ENCODE measurements at places on chromosomes 3 and 15. TPM values are rescaled to one million over a fixed set of nuclear protein-coding genes. Genes with fewer than 3 reads are reported as not detected.

Gene C15orf62
- 1.1 TPM for total RNA-seq

Gene CAPN7
- total RNA-seq, result 25.5 TPM

Gene MYO1E
- total RNA-seq, result 15.5 TPM

Gene RTP3
- not detected for total RNA-seq

- H3K4me3 ChIP-seq, result no peak overlapping the region
- DNase-seq, result no peak
- no peak overlapping the region for H3K27ac ChIP-seq
- H3K4me1 ChIP-seq, result no peaks in the 10 kb centered on the region
- H3K27me3 ChIP-seq, result peaks cover 3% of the 10 kb centered on the region
Observed at GRCh38 chr15:68424754-68425390, 7.1 kb downstream of the ITGA11 start.

Gene TUSC7
- not detected for total RNA-seq

DNA sequence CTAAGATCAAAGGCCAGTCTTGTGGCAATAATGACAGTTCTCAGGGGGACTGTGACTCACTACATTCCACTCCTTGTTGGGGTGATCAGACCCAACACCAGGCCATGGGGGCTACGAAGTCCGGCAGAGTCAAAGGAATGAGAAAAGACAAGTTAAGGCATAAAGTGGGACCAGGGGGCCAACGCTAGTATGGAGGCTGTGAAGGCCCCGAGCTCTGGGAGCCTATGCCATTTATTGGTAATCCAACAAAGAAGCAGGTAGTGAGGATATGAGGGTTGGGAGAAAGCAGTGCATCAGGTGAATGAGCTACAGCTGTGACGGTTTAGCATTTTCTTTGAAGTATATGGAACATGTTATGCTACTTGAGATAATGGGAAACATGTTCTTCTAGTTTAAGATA is 104.4 kb upstream of the C2CD4B start:
- H3K4me3 ChIP-seq, result no peak overlapping the region
- no peaks in the 10 kb centered on the region for H3K36me3 ChIP-seq
- H3K27ac ChIP-seq, result no peak overlapping the region
- H3K27me3 ChIP-seq, result no peaks in the 10 kb centered on the region

DNA sequence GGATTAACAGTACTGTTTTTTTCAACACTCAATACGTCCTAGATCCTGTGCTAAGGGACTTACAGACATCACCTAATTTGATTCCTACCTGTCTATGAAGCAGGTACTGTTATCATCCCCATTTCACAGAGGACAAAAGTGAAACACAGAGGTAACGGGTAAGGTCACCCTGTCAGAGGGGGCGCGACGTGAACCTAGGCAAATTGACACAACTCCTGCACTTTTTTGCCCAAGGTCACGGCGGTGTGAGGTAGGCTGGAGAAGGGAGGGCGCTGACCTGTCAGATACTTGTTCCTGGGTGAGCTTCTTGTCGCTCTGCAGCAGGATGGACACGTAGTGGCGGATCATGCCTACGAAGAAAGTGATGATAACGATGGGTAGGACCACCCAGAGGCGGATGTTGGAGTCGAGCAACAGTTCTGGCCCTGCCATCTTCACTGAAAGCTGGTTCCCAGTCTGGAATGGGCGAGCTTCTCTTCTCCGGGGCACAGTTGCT is 363 bp downstream of the EMC3 start:
- no peaks in the 10 kb centered on the region for H3K36me3 ChIP-seq
- H3K4me3 ChIP-seq, result peak overlapping the region; percentile 79
- peaks cover 18% of the 10 kb centered on the region for H3K4me1 ChIP-seq
- no peak for DNase-seq
- H3K27ac ChIP-seq, result peak overlapping the region; percentile 79

DNA sequence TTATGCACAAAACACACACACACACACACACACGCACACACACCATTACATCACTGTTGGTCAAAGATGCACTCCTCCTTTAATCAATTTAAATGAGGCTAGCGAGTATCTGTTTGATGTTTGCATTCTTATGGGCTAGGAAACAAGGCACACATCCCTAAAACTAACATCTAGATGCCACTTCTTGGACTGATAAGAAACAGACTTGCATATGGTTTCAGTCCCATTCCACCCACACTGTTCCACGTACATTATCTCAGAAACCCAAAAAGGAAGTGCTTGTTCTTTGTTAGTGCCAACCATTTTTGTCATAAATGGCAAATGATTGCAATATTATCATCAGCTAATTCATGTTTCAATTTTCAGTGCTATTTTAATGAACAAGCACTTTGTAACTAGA is 69.5 kb downstream of the CCR1 start:
- DNase-seq, result no peak
- H3K4me3 ChIP-seq, result no peak overlapping the region
- no peak overlapping the region for H3K27ac ChIP-seq
- H3K36me3 ChIP-seq, result no peaks in the 10 kb centered on the region
- no peaks in the 10 kb centered on the region for H3K27me3 ChIP-seq
- peaks cover 6% of the 10 kb centered on the region for H3K4me1 ChIP-seq

Gene INSYN1
- total RNA-seq, result 0.61 TPM

DNA sequence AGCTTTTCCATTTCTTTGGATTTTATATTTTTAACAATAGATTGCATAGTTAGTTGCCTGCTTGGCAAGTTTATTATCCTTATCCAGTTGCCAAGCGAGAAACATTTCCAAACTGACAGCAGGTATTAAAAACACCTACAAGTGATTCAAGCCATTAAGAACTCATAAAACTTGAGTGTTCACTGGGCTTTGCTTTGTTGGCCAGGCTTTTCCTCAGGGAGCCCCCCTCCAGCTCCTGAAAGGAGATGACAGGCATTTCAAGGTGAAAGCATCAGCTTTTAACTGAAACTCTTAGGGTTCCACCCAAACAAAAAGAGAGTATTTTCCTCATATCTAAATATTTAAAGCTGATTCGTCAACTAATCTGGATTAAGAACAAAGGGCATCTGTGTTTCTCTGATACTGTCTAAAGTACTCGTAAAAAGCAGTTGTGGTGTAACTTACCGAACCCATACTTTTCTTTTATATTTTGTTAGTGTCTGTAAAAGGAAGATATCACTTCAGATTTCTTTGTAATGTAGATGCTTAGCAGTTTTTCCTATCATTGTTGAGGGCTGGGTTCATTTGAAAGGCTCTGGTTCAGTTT is 363.4 kb downstream of the OTOL1 start:
- DNase-seq, result no peak
- no peaks in the 10 kb centered on the region for H3K27me3 ChIP-seq
- no peaks in the 10 kb centered on the region for H3K4me1 ChIP-seq
- no peak overlapping the region for H3K4me3 ChIP-seq
- H3K27ac ChIP-seq, result no peak overlapping the region

- no peak for DNase-seq
- no peaks in the 10 kb centered on the region for H3K36me3 ChIP-seq
- H3K4me1 ChIP-seq, result no peaks in the 10 kb centered on the region
- no peak overlapping the region for H3K27ac ChIP-seq
- no peak overlapping the region for H3K4me3 ChIP-seq
Observed at GRCh38 chr3:159607856-159608255, 380.8 kb upstream of the IL12A start.

GRCh38 chr3:143989461-143989860 is 17.8 kb downstream of the DIPK2A start:
- no peak overlapping the region for H3K27ac ChIP-seq
- H3K27me3 ChIP-seq, result no peaks in the 10 kb centered on the region
- H3K36me3 ChIP-seq, result no peaks in the 10 kb centered on the region
- no peaks in the 10 kb centered on the region for H3K4me1 ChIP-seq

DNA sequence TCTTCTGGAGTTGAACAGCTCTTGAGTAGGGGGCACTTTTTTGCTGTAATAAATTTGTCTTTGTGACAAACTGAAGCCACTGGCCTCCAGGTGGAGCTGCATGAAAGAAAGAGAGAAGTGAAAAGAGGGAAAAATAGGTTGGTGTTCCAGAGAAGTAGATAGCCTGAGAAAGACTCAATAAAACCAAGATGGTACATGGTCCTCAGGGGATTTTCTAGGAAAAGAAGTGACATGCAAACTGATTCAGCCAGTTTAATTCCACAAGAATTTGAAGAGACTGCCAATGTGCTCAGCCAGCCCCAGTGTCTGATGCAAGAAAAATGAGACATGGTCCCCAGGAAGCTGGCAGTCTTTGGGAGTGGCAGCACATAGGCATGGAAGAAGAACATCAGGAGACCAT is 152.7 kb downstream of the CD47 start:
- H3K27ac ChIP-seq, result no peak overlapping the region
- no peaks in the 10 kb centered on the region for H3K4me1 ChIP-seq
- H3K36me3 ChIP-seq, result no peaks in the 10 kb centered on the region
- no peak for DNase-seq
- no peaks in the 10 kb centered on the region for H3K27me3 ChIP-seq

DNA sequence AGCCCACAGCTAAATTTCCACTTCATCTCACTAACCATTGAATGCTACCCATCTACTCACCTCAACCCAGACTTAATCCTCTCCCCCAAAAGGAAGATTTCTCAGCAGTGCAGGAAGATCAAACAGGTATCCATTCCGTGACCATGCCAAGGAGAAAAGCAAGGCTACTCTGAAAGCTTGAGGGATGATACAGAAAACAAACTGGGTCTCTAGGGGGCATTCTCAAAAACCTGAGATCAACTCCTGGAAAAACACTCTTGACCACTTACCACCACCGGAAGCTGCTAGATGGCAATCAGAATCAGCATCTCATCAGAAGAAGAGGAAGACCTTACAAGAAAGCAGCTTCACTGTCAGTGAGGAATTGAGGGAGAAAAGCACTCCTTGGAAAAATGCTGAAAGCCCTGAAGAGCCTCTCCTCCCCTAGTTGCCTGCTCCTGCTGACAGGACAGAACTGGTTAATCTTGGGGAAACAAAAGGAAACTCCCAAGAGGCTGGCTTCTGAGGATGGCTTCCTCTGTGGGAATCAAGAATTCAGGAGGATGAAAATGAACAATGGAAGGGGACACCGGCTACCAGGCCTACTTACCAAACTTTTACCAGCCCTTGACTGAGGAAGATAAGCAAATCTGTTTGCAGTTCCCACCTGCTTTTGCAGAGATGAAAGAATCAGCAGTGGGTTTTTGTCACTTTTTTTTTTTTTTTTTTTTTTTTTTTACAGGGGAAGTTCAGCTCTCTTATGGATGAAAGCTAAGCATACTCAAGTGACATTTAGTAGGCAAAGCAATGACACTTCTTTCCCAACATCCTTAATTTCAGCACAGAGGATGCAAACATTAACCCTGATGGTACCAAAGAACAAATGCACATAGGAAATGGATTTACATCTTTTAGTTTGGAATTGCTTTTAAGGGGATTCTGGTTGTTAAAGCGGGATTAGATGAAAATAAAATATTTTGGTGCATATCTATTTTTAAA is at the start of gene ATP8B4:
TSS of gene ATP8B4 (minus strand) at position 171 of the 978 bp plus-strand sequence. CDS start 12,267 bp downstream, outside the sequence.
- peaks cover 7% of the 10 kb centered on the region for H3K4me1 ChIP-seq
- no peaks in the 10 kb centered on the region for H3K36me3 ChIP-seq
- no peak for DNase-seq
- H3K4me3 ChIP-seq, result no peak within 1 kb of the TSS
- H3K27ac ChIP-seq, result no peak within 1 kb of the TSS

- no peaks in the 10 kb centered on the region for H3K36me3 ChIP-seq
- H3K27me3 ChIP-seq, result peaks cover 42% of the 10 kb centered on the region
- no peak for DNase-seq
- peaks cover 10% of the 10 kb centered on the region for H3K4me1 ChIP-seq
Observed at GRCh38 chr3:194688200-194688740, 2.6 kb downstream of the FAM43A start.

GRCh38 chr3:23761440-23761896 is 44.3 kb upstream of the UBE2E1 start:
- peak overlapping the region; percentile 63 for H3K27ac ChIP-seq
- H3K36me3 ChIP-seq, result no peaks in the 10 kb centered on the region
- DNase-seq, result peak; percentile 73
- no peak overlapping the region for H3K4me3 ChIP-seq
- H3K4me1 ChIP-seq, result peaks cover 35% of the 10 kb centered on the region

DNA sequence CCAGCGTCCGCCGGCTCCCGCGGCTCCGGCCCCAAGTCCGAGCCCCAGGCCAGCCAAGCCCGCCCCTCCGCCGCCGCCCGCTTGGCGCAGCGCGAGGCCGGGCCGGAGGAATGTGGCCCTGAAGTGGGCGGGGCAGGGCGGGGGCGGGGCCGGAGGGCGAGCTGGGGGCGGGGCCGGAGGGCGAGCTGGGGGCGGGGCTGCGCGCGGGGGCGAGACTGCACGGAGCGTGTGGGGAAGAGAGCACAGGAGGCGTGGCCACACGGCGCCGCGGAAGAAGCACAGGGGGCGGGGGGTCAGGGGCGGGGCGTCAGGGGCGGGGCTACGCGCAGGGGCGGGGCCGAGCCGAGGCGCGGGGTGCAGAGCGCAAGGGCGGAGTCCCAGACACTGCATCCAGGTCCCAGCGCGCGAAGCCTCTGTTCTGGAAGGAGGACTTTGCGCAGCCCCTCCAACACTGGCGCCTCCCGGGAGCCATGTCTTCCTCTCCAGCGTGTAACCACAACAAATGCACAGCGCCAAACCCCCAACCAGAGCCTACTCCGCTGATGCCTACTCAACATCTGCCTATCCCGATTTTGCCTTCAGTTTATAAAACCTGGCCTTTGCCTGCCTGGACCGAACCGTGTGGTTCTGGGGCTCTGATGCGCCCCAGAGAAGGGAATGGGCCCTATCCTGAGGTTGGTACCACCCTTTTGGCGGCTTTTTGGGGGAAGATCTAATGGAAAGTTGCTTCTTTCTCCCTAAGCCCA is 105.5 kb downstream of the IQSEC1 start:
- no peaks in the 10 kb centered on the region for H3K36me3 ChIP-seq
- peak overlapping the region; percentile 35 for H3K4me3 ChIP-seq
- peak; percentile 76 for DNase-seq
- H3K27me3 ChIP-seq, result peaks cover 11% of the 10 kb centered on the region

DNA sequence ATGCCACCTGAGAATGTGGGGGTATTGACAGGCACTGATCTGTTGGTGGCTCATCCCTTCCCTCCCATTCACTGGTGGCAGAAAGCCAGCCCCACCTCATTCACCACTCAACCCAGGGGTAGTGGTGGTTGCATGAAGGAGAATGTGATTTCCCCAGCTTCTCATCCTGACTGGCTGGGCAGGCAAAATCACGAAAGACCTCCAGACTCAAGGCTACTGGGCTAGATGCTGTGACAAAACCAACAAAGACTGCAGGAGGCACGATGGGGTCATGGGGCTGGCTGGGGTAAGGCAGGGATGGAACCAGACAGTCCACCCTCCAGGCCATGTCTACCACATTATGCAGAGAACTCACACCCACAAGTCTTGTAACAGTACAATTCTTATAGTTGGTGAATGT is 33.9 kb downstream of the FSTL1 start:
- H3K4me3 ChIP-seq, result peak overlapping the region; percentile 56
- no peak for DNase-seq
- peak overlapping the region; percentile 64 for H3K27ac ChIP-seq
- no peaks in the 10 kb centered on the region for H3K36me3 ChIP-seq
- H3K4me1 ChIP-seq, result peaks cover 4% of the 10 kb centered on the region
- no peaks in the 10 kb centered on the region for H3K27me3 ChIP-seq

DNA sequence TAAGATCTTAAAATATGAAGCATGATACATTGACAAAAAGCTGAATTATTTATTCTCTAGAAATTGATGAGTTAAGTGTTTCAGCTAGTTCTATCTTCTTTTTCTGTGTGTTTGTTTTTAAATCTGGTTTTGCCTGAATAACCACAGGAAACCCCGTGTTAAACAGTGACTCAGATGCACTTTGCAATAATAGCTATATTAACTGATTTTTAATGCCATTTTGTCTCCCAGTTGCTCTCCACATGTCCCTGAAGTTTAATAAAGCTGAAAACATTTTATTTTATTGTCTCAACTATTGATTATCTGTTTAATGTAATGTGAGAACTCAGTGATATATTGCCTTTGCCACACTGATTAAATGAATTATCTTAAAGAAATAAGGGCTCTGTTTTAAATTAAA is 42.8 kb upstream of the ROBO1 start:
- no peaks in the 10 kb centered on the region for H3K4me1 ChIP-seq
- H3K27me3 ChIP-seq, result no peaks in the 10 kb centered on the region
- no peak overlapping the region for H3K4me3 ChIP-seq
- H3K27ac ChIP-seq, result no peak overlapping the region

- DNase-seq, result no peak
- no peak overlapping the region for H3K4me3 ChIP-seq
Observed at GRCh38 chr3:50371133-50371685, 11.9 kb upstream of the TMEM115 start.
